ENCODE measurements at places on chromosomes 7 and 10.

GRCh38 chr7:12552876-12553275, 17.6 kb upstream of the SCIN start:
- DNase-seq: no peak

DNA sequence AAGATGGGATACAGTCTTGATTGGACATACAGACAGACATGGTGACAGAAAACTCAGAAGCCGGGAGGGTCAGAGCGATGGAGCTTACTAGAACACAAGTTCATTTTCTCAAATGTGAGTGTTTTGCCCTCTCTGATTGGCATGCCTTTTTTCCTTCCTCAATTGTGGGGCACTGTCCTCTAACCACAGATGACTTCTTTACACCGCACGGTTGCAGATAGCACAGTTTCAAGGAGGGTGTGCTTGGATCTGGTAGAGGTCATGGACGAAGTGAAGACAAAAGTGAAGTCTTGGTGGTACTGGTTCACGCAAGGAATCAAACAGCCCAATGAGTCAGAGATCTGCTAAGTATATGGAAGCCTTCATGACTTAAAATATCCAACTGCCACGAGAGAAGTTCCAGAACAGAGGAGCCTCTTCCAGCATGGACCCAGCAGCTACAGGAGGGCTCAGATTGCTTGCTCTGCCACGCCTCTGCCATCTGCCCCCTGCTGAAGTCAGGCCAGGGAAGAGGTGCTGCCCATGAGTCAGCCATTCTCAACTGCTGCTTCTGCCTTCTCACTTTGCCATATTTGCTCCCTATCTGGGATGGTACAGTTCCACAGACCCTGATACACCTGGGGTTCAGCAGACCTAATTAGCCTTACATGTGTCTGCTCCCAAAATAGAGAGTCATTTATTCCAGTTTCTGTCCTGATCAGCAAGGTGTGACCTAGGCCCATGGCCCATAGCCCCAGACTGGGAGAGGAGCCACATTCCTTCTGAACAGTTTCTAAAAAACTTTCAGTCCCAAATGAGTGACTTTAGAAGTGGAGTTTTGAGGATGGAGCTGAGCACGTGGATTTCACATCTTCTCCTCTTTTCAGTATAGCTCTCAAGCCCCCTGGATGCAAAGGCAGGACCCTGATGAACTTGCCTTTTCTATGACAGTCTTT, 413.8 kb downstream of the KCNMA1 start:
- no peak for DNase-seq

DNA sequence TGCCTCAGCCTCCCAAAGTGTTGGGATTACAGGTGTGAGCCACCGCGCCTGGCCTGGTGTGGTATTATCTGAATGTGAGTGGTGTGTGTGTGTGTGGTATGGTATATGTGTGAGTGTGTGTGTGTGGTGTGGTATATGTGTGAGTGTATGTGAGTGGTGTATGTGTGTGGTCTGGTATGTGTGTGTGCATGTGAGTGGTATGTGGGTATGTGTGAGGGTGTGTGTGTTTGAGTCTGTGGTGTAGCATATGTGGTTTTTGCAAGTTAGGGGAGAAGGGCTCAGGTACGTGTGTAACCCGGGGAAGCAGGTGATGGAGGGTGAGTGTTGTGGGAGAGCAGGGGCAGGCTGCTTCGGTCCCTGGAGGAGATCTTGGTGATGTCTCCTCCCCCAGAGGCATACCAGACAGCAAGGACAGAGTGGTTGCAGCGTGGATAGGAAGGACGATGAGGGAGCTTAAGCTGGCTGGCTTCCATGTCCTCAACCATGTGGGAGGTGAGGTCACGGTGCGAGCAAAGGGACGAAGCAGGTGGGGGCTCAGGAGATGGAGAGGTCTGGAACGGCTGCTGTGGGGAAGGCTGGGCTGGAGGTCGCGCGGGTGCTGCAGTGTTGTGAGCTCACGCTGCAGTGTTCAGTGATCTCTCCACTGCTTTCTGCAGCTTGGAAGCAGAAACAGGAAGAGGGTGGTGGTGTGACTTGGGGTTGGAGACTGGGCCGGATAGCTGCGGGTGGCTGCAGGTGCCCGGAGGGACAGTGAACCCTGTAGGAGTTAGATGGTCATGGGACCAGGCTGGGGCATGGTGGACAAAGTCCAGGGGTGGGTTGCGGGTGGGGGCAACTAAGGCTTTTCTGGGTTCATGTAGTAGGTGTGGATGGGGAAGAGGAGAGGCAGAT, 5.0 kb downstream of the ZYX start:
- peak; percentile 62 for DNase-seq

GRCh38 chr10:130128922-130129321, 7.3 kb upstream of the GLRX3 start:
- no peak for DNase-seq

DNA sequence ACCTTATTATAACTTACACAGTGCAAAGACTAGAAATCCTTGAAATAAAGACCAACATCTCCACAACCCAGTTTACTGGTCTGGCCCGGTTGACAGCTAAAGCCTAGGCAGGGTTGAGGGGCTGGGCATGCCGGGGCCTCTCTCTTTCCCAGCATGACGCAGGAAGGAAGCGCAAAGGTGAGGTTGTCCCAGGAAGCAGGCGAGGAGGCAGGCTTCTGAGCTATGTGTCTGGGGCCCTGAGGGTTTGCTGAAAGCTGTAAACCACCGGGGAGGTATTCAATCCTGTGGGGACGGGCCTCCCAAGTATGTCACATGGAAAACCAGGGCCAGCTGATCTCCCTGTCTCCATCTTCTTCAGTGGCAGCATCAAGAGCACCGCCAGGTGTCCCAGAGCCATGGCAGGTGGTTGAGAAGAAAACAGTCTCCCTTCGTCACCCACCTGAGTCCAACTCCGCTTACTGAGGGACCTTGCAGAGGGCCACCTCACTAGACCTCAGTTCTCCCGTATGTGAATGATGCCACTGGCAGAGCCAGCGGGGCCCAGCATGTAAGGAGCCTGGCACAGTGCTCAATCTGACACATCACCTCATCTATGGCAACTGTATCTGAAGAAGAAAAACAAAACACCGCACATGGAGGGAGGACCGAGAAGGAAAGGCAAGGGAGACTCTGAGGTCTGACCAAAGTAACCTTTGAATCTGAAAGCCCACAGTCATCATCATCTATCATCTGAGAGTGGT, 49.5 kb downstream of the FAM53B start:
- DNase-seq: no peak

DNA sequence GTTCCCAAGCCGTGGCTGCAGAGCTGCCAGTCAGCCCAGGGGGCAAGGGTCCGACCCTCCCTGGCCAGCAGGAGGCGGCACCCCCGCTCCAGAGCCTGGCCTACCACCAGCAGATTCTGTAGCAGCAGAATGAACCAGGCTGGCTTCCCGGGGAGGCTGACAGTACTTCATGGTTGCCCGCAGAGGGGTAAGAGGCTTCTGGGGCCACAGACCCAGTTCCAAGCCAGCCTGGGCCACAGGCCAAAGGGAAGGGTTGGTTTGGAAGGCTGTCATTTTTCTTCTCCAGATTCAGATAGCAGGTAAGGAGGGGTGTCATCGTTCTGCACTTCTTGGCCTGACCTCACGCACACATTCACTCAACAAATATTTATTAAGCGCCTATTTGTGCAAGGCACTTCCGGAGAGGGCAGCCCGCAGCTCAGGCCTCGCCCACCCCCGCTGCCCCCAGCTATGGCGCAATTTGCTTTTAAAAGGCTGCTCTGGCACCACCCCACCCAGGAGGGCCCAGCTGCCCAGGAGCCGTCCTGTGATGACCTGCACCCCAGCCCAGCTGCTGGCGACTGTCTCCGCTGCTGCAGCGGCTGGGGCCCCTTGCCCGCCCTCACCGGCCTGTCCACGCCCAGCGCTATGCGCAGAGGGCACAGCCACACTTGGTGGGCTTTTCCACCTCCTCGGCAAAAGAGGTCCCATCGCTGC, 168.5 kb downstream of the LCOR start:
- DNase-seq: no peak

DNA sequence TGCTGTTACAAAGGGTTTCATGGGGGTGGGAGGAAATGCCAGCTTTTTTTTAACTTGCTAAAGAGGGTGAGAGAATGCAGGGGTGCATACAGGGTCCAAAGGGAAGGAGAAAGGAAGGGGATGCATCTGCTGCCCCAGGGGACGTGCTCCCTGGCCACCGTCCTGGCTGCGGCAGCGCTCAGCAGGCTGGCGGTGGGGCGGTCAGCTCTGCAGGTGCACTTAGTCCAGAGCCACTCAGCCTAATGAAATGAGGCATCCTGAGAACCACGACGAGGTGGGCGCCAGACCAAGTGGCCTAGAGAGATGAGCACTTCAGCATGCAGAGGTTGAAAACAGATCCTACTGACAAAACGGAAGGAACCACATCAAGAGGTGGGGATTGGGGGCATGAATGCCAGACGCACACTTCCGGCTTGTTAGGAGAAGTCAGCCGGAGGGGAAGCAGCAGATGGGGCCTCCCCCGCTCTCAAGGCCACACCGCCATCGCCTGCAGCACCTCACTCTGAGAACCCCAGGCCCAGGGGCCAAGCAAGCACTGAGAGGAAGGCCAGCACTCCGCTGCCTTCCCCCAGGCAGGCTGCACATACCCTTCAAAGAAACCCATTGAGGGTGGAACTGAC, 94.5 kb downstream of the MAD1L1 start:
- DNase-seq: peak; percentile 67

DNA sequence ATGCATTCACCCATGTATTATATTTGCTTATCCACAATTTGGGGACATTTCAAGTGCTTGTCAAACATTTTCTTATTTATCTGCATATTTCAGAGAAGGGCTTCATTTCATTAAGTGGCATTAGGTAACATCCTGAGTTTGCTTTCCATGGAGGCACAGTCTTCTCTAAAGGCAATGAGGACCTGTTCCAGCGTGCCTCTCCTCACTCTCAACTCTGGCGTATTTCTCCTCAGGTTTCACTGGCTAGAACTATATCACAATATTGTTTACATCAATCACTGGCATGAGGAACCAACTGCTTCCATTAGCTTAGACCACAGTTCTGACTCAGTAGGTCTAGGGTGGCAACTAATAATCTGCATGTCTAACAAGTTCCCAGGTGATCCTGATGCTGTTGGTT, 177.2 kb downstream of the TAX1BP1 start:
- no peak for DNase-seq

DNA sequence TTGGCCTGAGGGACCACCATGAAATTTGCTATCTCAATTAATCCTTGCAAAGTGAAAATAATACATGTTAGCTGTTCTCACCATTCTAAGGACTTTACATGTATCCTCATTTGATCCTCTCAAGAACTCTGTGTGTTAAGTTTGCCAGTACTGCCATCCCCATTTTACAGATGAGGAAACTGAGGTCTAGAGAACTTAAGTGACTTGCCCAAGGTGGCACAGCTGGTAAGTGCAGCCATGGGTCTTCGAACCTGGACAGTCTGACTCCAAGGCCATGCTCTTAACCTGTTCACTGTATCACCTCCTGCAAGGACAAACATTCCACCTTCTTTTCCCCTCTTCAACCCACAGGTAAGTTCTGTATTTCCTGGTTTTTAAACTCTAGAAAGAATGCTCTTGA, 85.3 kb upstream of the NFE2L3 start:
- DNase-seq: no peak

- DNase-seq: no peak
These were observed 528.9 kb downstream of the MAGI2 start for GRCh38 chr7:78924581-78924980.
